ENCODE measurements at places on chromosomes 3 and 15.

GRCh38 chr15:38682861-38683260 is 118.2 kb upstream of the RASGRP1 start:
- no peak for DNase-seq

- no peak for DNase-seq
These were observed 86.2 kb downstream of the EPHB1 start for GRCh38 chr3:134881305-134881704.

- DNase-seq, result no peak
These were observed 31.5 kb upstream of the XXYLT1 start for GRCh38 chr3:195302431-195302830.

DNA sequence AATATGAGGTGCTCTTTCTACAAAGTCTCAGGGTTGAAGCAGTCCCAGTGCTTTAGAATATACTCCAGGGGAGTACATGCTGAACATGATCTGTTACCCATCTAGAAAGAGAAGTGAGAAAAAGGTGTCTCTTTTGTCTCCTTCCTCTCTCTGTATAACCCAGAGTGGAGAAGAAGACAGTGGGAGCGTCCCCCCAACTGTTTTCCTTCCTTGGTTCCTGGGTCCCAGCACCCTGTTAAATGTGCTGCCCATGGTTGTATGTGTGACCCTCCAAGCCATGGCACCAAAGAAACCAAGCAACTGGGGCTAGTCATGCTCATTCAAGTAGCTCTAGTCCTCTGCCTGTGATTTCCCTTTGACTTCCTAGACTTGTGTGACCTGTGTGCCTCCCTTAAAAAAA is 683.7 kb downstream of the TBL1XR1 start:
- no peak for DNase-seq

DNA sequence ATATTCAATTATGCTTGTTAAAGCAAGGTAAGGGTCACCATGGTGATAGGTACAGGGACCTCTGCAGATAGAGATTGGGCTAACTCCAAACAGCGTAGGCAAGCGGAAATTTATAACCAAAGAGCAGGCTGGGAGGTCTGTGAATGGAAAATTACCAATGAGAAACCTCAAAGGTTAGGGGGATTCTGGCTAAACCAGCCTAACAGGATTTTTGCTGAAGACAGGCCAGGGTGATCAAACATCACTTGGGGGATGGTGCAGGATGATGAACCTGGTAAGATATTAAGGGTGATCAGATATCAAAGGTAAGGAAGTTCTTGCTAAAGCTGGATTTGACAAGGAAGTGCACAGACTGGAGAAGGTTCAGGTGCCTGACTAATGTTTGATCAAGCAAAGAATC is 35.3 kb upstream of the SNRPN start:
- DNase-seq, result no peak

GRCh38 chr3:33936171-33936920 is 137.9 kb downstream of the PDCD6IP start:
- DNase-seq, result no peak

DNA sequence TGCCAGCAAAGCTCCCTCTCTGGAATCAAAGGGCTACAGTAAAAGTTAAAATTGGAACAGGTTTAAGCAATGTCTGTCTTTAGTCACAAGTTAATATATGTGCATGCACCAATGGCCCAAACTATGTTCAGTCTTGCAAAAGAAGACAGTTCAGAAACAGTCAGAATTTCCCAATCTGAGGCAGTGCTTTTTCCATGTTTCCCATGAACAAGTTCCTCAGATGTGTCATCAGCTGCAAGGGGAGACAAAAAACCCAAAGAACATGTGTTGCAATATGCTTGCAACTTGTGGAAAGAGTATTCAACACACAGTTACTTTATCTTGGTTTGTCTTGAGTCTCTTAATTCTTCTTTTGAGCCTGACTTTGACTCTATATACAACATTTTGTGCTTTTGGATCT is 148.4 kb downstream of the USP13 start:
- no peak for DNase-seq

DNA sequence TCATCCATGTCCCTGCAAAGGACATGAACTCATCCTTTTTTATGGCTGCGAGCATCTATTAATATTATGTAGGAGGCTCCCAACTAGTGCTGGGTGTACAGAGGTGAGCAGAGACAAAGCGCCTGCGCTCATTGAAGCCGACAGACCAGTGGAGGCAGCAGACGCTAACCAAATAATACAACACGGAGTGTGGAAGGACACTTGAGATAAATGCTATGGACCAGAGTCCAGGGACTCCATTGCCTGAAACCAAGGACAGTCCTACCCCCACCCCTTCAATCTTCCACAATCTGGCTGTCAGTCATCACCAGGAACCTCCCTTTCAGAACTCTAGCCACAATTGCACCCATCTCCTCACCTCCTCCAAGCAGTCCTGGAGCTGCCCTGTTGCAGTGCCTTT is 41.5 kb downstream of the KLHL6 start:
- DNase-seq, result no peak

DNA sequence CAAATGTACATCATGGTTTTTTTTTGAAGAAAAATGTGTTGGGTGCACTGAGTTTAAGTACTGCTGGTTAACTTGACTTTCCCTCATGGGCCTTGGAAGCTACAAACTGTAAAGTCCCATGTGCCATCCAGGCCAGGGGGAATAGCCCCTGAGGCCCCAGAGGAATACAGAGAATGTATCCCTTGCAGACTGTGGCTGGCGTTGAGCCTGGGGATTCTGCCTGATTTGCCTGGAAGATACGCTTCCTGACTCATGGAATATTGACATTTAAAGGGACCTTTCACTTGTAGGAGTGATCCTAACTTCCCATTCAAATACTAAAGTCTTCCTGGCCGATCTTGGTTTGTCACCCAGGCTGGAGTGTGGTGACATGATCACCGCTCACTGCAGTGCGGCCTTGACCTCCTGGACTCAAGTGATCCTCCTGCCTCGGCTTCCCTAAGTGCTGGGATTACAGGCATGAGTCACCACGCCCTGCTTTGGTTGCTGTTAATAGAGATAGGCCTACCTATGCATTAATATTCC is 42.0 kb downstream of the ADAMTSL3 start:
- DNase-seq, result no peak

DNA sequence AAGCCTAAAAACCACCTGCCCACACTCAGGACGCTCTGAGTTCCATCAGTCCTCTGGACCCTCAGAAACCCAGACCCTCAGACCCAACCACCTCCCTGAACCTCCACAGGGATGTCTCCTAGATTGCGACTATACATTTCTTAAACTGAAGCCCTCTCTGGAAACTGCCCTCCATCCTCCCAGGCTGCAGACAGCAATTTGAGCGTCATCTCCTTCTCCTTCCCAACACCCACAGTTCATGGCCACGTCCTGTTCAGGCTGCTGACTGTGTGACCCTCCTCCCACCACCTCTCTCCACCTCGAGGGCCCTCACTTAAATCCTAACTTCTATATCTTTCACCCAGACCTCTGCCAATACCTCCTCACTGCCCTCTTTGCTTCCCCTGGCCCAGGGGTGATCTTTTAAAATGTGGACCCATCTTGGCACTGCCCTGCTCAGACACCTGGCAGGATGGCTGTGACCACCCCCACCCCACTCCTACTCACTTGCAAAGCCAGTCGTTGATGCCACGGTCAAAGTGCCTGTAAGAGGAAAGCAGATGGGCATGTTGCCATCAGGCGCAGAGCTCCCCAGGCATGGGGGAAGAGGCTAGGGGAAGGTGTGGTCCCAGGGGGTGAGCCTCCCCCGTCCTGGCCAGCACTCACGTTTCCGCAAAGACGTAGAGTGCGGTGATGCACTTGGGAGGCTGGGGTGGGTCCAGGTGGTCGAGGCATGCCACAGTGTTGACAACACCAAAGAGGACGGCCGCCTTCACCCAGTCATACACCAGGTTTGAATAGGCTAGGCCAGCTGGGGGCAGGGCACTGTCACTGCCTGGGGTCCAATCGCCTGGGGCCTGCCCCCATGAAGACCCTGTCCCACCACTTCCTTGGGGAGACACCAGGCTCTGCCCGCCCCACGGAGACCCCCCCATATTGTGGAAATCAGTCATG is 6.0 kb downstream of the HHATL start:
- DNase-seq, result no peak

DNA sequence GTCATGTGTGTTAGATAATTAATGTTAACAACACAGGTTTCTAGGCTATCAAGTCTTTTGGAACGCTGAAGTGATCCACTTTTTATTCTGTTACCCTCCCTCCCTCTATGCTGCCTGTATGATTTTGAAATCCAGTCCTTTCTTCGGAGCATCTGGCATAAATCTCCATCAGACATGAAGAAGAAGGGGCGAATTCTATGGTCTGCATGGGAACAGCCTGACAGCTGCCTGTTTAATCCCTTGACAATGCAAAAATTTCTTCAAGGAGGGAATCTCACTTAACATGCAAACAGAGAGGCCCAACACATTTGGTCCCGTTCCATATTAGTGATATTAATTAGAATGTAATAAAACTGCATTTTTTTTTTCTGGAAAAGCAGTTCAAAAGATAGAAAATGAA is 145.2 kb downstream of the VGLL3 start:
- no peak for DNase-seq

GRCh38 chr15:84598993-84599392 is 1.8 kb upstream of the ZSCAN2 start:
- DNase-seq, result peak; percentile 61

DNA sequence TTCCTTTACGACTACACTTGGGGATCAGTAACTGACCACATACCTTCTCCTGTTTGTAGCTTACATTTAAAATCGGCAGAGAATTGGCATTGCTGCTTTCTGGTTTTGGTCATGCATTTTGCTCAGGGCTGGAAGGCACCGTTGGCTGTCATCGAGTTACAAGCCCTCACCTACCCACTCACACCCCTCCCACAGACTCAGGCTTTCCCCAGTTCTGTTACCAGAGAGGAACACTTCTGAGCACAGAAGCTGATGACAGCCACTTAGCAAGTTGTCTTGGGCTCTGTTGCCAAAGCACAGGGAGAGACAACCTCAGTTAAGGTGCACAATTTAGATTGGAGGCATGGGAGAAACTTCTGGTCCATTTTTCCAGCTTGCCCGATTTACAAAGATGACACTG is 204.8 kb upstream of the TOPAZ1 start:
- no peak for DNase-seq

DNA sequence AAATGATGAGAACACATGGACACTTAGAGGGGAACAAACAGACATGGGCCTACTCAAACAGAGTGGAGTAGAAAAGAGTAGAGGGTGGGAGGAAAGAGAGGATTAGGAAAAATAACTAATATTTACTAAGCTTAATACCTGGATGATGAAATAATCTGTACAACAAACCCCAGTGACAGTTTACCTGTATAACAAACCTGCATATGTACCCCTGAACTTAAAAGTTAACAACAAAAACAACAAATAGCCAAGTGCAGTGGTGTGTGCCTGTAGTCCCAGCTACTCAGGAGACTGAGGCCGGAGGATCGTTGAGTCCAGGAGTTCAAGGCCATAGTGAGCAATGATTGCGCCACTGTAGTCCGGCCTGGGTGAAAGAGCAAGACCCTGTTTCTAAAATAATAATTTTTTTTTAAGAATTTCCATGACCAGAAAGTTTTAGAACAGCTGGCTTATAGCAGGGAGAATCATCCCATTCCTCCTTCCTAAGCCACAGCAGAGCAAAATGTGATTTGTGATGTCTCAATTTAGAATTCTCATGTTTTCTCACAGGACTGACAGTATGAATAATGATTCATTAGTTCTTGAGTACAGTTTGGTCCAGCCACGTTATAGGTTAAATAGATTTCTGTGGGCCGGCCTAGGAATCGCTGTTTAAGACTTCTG is 150.0 kb downstream of the ZNF609 start:
- DNase-seq, result no peak

- DNase-seq, result peak; percentile 43
These were observed 42.5 kb downstream of the EEFSEC start for GRCh38 chr3:128195802-128196201.

DNA sequence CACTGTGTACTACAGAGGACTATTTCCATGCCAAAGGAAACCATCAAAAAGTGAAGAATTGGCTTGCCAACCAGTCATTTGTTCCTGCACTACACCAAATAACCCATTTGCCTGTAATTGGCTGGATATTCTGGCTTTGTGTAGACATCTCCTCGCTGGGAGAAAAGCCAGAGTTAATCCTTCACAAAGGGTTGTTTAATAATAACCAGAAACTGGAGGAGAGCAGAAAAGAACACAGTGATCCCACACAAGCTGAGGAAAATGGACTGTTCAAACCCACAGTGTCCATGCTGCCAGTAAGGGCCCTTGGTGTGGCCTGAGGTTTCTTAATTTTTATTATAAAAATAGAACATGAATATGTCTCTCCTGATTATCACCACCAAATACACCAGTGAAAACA is 294.0 kb downstream of the RORA start:
- DNase-seq, result peak; percentile 63

GRCh38 chr3:137761563-137762503 is 2.3 kb upstream of the SOX14 start:
- no peak for DNase-seq

DNA sequence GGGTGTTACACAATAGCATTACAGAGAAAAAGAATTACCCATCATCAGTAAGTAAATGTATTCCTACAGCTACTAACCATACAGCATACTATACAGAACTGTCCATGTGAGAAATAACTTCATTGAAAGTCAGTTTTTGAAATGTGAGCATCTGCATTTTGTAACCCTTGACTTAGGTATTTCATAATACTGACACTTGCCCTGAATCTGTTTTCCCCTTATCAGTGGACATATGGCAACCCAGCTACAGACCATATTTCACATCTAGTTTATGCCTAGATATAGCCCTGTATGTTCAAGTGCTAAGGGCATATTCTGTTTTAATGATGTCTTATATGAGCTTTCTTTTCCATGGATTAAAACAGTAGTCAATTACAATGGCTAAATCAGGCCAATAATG is 297.6 kb downstream of the TBC1D5 start:
- no peak for DNase-seq

DNA sequence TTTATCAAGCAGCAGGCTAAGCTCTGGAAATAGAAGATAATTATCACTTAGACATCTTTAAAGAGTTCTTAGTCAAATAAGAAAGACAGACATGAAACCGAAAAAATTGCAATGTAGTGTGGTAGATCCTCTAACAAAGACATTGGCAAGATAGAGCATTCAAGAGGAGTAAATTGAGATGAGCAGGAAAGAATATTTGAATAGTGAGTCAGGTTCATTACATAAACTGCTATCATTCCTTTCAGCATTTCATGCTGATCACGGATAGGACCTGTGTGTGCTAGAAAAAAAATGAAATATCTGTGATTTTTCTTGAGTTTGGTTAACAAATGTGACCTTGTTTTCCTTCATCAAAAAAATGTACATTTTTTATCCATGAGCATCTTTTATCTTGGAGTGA is 460.9 kb downstream of the OTOL1 start:
- DNase-seq, result no peak

- no peak for DNase-seq
These were observed 116.1 kb downstream of the PCCB start for GRCh38 chr3:136366289-136366688.

DNA sequence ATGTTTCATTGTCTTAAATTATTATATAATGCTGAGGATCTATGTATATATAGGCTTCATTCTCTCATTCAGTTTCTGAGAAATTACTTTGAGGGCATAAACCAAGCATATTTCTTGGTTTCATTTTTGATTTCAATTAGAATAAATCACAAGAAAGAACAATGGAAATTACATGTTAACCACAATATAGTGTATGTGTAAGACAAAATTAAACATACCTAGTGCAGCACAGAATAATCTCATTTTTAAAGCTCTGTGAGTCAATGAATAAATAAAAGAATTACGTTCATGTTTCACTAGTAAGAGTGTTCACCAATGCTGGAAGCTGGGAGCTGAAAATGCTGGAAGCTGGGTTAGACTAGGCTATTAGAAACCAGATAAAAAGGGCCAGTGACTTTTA is 72.8 kb downstream of the UBE3A start:
- no peak for DNase-seq

GRCh38 chr3:169554611-169555010 is 108.9 kb downstream of the MECOM start:
- no peak for DNase-seq

Measured in globus pallidus (tissue), 1 donor.